ENCODE measurements at places on chromosomes 2 and 18.

GRCh38 chr18:61823595-61823994, 69.2 kb downstream of the RNF152 start:
- DNase-seq = no peak

- no peak for DNase-seq
Observed at GRCh38 chr2:163613266-163613731, 122.5 kb downstream of the FIGN start.

DNA sequence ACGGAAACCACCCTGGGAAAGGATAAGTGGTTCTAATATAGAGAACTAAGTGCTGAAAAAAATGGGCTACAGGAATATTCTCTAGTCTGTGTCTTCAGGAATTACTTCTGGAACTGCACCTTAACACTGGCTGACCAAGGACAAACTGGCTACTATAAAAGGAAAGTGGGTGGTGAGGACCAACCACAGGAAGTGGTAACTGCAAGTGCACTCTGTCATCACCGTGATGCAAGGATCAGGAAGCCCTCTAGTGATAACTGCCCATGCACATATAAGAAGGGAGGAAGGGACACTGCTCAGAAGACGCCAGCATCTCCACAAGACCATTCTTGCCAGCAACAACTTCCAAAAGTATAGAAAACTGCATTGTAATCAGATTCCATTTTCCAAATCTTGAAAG, 424.4 kb upstream of the RGPD4 start:
- no peak for DNase-seq

DNA sequence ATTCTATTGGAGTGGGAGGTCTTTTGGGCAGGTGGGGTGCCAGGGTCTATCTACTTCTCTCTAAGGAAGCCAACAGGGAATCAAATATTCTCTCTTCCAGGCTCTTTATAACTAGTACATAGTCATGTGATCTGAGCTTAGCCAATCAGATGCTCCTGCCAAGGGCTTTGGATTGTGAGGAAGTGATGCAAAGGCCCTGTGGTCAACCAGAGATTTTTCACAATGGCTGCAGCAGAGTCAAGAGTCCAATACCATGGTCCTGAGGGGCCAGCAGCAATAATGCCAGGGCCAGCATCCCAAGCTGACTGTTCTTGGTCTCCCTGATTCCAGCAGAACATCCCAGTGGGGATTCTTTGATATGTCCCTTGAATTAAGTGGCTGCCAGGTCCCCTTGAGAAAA, 8.4 kb upstream of the C2orf72 start:
- no peak for DNase-seq

- DNase-seq = no peak
Observed at GRCh38 chr2:143453981-143454511, 324.8 kb downstream of the ARHGAP15 start.

GRCh38 chr2:239213643-239214101, 187.1 kb downstream of the HDAC4 start:
- DNase-seq = no peak

Measured in stimulated activated CD4-positive, alpha-beta T cell treated with anti-CD3 and anti-CD28 coated beads, Interleukin-4, amount 100 ng/mL, for 48 hours (primary cell).